ENCODE measurements at places on chromosomes 7 and 10. TPM values are rescaled to one million over a fixed set of nuclear protein-coding genes. Genes with fewer than 3 reads are reported as not detected.

Gene C10orf71
- total RNA-seq = not detected

Gene PTPRZ1
- total RNA-seq = not detected

Gene NKX2-3
- 2.5 TPM for total RNA-seq

Gene UBE2H
- total RNA-seq = 84.8 TPM

Gene NPC1L1
- not detected for total RNA-seq

Gene PAPOLB
- not detected for total RNA-seq

Gene UBE2D4
- 15.4 TPM for total RNA-seq

Gene BAMBI
- 19.8 TPM for total RNA-seq

Gene WEE2
- total RNA-seq = not detected

Gene ASIC3
- 1.6 TPM for total RNA-seq

Gene TUBAL3
- total RNA-seq = not detected

Gene GPR37
- not detected for total RNA-seq

Gene ATOH7
- total RNA-seq = not detected

Gene INSYN2A
- not detected for total RNA-seq

Gene SEMA4G
- total RNA-seq = 6.6 TPM

Gene AOAH
- 4.8 TPM for total RNA-seq

Gene GPER1
- total RNA-seq = 2.5 TPM

Gene CPN1
- total RNA-seq = not detected

Gene RPEL1
- not detected for total RNA-seq

Gene TLX1
- total RNA-seq = not detected
